ENCODE measurements at places on chromosomes 2 and 18.

DNA sequence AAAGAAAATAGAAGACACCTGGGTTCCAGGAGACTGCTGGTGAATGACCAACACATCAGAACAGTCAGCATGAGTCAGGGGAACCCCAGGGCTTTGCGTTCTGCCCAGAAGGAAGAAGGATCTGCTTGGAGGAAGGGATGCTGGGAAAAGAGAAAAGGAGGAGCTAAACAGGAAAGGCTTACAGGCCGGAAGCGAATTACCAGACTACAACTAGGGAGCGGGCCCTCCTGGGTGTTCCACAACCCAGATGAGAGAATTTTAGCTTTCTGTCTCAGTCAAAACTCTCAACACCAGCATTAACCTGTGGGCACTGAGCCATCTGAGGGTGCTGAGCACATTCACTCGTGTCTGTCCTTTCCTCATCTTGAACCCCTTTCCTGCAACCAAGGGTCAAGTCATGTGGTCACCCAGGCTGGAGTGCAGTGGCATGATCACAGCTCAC, 19.2 kb downstream of the CDC42EP3 start:
- peak; percentile 95 for DNase-seq

DNA sequence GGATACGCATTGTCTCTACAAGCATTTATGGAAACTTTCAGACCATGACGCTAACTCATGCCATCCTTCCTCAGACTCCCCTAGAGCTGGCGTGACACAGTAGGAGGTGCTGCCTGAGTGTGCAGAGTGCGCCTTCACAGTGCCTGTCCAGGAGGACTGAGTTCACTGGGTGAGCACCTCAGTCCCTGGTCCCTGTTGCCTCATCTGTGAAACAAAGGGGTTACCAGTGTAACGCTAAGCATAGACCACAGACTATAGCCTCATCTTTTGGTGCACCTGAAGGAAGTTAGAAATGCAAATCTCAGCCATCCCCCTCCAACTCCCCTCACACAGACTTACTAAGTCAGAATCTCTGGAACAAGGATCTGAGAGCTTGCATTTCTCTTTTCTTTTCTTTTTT, 142.8 kb downstream of the TMEM17 start:
- DNase-seq: no peak

DNA sequence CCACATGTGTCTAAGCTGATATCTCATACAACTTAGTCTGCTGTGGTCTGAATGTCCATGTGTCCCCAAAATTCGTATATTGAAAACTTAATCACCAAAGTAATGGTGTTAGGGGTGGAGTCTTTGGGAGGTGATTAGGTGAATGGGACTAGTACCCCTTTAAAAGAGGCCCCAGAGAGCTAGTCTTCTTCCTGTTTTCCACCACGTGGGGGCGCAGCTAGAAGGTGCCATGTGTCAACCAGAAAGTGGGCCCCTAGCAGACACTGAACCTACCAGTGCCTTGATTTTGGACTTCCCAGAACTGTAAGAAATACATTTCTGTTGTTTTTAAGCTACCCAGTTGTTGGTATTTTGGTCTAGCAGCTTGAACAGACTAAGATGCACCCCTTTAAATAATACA, 86.6 kb downstream of the ASB1 start:
- peak; percentile 56 for DNase-seq

DNA sequence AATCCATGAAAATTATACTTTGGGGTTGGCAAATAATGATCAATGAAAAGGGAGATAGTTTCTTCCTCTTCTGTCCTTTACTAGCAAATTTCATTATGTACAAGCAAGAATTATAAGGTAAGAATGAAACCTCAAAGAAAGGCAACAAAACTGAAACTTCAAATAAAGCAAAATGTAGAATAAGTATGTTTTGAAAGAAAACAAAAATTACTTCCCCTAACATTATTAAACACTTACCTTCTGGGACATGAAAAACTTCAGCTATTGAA, 29.4 kb downstream of the THADA start:
- no peak for DNase-seq

DNA sequence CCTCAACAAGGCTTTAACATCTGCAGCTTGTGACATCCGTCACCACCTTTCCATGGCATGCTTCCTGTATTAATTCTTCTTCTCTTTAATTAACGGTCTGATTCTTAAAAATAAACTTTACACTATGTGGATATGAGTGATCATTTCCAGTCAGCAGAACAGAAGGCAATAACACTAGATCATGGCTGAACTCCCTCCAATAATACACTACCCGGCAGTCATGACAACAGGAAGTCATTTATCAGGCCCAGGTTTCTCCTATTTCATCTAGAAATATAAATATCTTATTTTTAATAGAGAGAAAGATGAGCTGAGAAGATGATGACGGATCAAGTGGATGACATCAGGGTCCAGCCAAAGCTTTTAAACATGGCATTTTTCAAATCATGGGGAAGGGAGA, 792.2 kb downstream of the SLC4A3 start:
- DNase-seq: no peak

DNA sequence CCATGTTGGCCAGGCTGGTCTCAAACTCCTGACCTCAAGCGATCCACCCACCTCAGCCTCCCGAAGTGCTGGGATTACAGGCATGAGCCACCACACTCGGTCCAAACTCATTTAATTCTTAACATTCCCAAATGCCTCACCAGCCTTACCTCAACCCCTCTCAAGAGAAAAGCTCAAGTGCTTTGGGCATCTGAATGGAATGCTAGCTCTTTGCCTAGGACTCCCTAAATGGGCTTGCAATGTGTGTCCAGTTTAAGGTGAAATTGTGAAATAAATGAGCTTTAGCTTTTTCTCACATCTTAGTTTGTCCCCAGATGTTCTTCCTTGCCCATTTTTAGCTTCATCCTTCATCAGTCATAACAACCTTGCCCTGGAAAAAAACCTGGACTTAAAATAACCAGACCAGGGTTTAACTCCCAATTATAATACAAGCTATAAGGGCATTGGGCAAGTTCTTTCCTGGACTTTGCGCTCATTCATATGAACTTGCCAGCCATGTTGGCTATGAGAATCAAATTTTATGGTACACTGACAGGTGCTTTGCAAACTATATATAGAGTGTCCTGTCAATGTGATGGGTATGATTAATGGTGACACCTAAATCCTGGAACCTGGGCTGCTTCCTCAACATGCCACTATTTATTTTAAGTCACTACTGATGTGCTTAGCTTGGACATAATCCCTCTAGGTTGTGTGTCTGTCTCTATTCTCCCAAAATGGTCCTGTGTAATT, 95.1 kb upstream of the SERPINE2 start:
- no peak for DNase-seq

DNA sequence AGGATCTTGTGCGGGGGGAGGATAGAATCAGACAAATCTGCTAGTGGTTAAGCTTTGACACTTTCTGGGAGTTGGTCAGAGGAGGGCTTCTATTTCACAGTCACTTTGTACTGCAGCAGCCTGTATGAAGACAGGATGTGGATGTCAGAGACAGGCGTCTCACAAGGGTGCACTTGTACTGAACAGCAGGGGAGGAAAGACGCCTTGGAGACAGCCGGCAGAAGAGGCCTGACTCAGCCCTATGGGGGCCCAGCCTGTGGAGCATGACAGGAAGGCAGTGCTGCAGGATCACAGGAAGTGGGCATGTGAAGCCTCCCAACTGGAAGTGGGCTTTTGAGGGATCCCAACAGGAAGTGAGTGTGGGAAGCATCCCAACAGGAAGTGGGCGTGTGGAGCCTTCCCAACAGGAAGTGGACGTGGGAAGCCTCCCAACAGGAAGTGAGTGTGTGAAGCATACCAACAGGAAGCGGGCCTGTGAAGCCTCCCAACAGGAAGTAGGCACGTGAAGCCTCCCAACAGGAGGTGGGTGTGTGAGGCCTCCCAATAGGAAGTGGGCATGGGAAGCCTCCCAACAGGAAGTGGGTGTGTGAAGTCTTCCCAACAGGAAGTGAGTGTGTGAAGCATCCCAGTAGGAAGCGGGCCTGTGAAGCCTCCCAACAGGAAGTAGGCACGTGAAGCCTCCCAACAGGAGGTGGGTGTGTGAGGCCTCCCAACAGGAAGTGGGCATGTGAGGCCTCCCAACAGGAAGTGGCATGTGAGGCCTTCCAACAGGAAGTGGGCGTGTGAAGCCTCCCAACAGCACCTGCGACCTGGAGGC, 212.3 kb downstream of the SNTG2 start:
- DNase-seq: no peak

DNA sequence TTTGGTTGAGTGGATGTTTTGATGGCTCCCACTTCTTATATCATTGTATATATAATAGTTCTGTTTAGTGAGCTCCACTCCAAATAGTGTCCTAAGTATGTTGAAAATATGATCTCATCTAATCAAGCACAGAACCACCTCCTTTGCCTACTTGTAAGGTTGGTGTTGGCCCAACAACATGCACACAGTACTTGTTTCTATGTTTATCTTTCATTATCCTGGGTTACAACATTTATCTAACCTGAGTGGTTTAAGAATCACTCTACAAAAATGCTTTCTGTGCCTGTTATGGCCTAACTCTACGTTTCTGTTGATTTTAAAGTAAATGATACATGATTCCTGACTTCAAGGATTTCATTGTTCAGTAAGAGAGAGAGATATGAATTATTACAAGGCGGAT, 281.9 kb downstream of the FIGN start:
- DNase-seq: no peak

- DNase-seq: no peak
Measured at GRCh38 chr2:16722126-16722525, 56.5 kb upstream of the CYRIA start.

GRCh38 chr2:62741127-62741526, 35.6 kb downstream of the EHBP1 start:
- DNase-seq: no peak

DNA sequence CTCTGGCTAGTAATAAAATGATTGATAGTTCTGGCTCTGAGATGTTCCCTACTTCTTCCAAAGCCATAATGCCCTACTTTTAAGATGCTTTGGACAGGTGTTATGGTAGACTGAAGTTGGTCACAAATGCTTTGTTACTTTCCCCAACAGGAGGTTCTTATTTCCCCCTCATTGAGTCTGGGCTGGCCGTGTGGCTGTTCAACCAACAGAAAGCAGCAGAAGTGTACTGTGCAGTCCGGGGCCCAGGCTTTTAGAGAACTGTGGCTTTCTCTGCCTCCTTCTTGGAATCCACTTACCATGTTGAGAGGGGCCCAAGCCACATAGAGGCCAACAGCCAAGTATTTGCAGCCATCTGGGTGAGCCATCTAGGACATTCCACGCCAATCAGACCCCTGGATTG, 94.2 kb downstream of the KCTD1 start:
- DNase-seq: no peak

- no peak for DNase-seq
Measured at GRCh38 chr18:10194592-10194991, 259.8 kb upstream of the APCDD1 start.

DNA sequence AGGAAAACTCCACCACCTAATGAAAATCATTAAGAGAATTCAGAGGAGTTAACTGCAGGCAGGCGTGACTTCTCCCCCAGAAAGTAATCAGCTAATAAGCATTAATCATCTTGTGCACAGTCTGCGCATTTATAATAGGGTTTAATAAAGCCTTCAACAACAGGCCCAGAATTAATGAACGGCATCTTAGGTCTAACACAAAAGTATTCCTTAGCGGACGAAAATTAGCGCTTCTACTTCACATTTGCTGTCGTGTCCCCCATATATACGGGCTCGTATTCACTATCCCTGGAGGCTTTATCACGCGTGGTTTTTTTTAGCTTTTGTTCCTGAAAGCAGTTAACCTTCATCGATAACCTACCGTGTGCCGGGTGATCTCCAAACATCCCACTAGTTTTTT, 1.8 kb downstream of the ATP8B1 start:
- DNase-seq: no peak

- peak; percentile 100 for DNase-seq
Measured at GRCh38 chr2:28276076-28276618, 116.5 kb upstream of the FOSL2 start.

- DNase-seq: no peak
Measured at GRCh38 chr2:52897511-52898044, 870.0 kb upstream of the CHAC2 start.

GRCh38 chr2:231456295-231457004, 7.8 kb downstream of the NCL start:
- DNase-seq: no peak

- DNase-seq: no peak
Measured at GRCh38 chr2:136052369-136053362, 65.3 kb downstream of the CXCR4 start.

GRCh38 chr2:7694076-7694985, 777.1 kb downstream of the RNF144A start:
- DNase-seq: no peak
